SHP77 treated with DMSO at 0.1 percent for 48 hours (cell line): ENCODE measurements at places on chromosomes 5 and 9.

DNA sequence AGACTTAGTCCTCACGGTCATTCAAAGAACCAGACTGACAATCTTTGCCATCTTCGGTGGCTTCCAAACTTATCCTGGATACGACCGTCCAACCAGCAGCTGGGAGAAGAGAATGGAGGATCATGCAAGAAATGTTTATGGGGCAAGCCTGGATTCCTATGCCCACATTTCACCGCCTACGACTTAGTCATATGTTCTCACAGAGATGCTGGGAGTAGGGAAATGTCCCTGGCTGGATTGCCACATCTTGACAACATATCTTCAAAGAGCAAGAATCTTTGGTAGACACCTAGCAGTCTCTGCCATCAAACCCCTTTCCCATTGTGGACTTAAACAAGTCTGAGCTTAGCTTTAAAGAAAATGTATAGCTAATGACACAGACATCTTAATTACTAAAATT, 5.0 kb downstream of the MED7 start:
- DNase-seq, result no peak

DNA sequence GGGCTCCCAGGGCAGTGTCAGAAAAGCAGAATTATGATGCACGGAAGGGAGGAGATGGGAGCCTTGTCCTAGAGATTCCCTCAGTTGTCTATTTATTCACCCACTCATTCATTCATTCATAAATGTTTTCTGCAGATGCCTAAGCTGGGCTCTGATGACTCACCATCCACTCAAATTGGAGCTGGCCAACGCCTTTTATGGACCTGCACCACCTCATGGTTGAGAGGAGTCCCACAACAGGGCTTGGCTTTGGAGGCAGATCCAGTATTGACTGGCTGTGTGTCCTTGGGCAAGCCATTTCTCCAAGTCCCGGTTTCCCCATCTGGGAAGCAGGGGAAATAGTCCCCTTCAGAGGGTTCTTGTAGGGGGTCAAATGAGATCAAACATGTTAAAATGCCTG, 227.8 kb downstream of the MELK start:
- DNase-seq, result no peak

DNA sequence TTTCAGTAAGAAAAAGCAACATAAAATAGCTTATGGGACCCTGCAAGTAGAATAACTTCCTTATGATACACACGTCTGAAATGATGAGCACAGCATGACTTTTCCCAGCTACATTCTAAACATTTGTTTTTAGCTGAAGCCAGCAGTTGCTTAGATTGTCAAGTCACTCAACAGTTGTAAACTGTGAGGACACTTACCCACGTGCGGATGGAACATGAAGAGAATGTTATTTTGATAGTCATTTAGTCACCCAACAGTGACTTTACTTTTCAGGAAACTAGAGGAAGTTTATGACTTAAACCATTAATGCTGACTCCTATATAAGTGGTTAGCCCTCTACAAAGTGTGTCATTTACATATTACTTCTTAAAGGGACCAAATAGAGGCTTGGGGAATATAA, 3.0 kb downstream of the HACD4 start:
- DNase-seq, result no peak

DNA sequence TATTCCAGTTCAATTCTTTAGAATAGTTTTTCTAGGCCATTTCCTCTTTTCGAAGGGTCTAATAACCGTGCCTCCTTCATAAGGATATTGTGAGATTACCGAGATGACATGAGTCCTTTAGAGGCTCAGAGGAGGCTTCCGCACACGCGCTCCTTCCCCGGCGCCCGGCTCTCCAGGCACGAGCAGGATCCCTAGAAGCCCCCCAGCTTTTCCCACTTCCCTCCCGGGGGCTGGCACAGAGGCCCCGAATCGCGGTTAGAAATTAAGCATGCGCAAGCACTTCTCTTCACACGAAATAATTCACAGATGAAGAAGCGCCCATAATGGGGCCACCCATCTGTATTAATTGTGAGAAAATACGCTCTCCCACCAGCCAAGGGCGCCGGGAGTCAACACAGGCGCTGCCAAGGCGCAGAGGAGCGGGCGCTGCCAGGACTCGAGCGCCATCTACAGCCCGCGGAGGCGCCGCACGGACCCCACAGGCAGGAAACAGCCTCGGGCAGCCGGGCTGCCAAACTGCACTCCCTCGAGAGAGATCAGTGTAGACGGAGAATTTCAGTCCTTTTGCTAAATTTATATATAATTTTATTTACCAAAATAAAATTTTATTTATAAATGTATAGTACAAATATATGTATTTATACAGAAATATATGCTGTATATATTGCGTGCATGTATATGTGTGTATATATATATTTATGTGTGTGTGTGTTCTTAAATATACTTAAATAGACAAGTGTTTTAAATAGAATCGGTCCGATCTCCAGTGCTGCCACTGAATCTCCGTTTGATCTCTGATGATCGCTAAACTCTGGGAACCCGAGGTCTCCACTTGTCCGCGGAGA, 258.1 kb upstream of the NFIL3 start:
- DNase-seq, result no peak

- no peak for DNase-seq
These were observed 144.2 kb downstream of the MLLT3 start for GRCh38 chr9:20477940-20478620.

GRCh38 chr5:172782169-172783039, 11.4 kb upstream of the DUSP1 start:
- DNase-seq, result peak; percentile 30

DNA sequence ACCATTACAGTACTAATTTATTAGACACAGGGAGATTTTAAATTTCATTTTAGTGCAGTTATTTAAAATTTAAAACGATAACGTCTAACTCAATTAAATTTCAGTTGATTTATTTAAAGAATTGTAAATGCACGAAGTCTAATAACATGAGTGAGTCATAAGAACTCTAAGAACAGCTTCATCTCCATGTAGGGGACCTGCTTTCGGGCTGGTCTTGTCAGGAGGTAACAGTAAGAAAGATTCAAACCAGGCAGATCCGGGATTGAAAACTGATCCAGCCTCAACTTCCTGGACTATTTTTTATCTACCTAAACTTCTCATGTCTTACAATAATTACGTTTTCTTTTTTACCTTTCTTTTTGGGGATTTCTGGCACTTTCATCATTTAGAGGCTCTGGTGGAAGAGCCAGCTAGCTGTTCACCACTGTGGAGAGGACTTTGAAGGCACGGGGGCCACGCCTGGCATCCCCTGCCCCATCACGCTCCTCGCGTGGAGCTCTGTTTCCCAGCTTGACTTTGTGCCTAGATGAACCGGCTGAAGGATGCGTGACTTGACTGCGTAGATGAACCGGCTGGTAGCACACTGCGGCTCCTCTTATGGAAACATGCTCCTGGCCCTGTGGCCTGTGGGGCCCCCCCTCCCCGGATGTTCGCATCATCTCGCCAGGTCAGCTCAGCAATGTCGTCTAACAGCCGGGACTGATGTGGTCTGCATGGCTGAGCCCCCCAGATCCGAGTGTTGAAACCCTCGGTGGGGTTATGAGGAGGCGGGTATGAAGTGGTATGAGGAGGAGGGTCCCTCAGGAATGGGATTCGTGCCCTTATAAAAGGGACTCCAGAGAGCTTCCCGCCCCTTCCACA, 26.0 kb downstream of the NDUFS6 start:
- no peak for DNase-seq

DNA sequence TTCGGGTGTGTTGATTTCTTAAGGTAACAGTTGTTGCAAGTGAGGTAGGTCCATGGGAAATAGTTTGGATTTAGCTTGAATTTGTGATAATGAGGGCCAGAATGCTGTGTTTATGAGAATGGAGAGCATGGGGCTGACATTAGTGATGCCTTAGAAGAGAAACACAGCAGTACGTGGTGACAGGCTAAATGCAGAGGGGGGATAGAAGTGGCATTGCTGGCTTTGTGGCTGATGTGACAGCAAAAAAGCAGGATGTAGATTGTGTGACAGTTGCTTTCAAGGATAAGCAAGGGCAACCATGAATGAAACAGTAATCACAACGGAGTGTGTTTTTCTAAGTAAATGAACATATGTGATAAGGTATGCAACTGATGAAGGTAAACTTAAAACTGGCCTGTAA, 103.4 kb upstream of the SGCD start:
- DNase-seq, result no peak

GRCh38 chr9:121609822-121610637, 41.4 kb upstream of the DAB2IP start:
- no peak for DNase-seq

DNA sequence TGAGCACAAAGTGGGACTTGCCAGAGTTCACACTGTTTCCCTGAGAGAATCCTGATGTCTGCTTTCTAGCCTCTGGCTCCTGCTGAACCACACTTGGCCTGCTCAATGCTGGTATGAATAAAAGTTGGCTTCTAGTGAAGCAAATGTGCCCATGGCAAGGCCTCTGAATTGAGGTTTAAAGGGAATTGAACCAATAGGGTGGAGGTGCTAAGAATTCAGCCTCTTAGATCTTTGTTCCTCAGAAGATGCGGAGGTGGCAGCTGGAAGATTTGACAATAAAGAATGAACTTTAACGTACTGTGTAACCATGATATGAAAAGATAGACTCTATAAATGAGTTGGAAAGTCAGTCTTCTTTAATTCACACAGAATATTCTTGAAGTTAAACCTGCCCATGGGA, 57.2 kb downstream of the RASGRF2 start:
- DNase-seq, result no peak

GRCh38 chr5:78644741-78645300, 3.8 kb downstream of the LHFPL2 start:
- DNase-seq, result no peak

- no peak for DNase-seq
These were observed 35.8 kb upstream of the NFIB start for GRCh38 chr9:14349447-14350348.

DNA sequence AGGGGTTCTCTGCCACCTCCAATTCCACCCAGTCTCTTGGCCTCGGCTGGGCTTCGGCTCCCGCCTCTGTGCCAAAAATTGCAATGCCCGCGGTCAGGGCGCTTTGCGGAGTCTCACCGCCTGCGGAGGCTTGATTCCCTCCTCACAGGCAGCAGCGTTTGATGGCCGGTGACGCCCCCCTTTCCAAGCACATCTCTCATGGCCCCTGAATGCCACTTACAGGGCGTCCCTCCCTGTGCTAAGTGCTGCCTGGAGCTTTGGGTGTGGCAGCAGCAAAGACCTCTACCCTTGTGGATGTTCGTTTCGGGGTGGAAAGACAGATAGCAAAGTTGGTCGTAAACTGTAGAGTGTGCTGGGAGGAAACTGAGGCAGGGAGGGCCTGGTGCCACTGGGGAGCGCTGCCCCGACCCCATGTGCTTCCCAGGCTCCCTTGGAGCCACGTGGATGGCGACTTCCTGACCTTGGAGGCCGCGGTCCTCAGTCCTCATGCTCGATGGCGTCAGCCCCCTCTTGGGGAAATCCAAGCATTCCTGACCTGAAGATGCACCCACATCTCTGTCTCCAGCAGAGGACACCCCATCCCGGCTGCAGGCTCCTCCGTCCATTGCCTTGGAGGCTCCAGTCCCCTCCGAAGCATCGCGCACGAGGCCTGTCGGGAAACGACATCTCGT, 249.2 kb upstream of the IRX4 start:
- DNase-seq, result no peak

GRCh38 chr5:153658149-153658548, 167.7 kb downstream of the GRIA1 start:
- no peak for DNase-seq

DNA sequence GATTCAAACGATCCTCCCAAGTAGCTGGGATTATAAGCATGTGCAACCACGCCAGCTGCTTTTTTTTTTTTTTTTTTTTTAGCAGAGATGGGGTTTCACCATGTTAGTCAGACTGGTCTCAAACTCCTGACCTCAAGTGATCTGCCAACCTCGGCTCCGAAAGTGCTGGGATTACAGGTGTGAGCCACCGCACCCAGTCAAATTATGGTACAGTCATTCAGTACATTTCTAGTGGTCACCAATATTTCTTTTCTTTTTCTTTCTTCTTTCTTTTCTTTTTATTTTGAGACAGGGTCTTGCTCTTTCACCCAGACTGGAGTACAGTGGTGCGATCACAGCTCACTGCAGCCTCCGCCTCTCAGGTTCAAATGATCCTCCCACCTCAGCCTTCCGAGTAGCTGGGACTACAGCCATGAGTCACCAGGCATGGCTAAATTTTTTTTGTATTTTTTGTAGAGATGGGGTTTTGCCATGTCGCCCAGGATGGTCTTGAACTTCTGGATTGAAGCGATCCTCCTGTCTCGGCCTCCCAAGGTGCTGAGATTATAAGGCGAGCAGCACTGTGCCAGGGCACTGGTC, 25.4 kb upstream of the DCP2 start:
- no peak for DNase-seq

DNA sequence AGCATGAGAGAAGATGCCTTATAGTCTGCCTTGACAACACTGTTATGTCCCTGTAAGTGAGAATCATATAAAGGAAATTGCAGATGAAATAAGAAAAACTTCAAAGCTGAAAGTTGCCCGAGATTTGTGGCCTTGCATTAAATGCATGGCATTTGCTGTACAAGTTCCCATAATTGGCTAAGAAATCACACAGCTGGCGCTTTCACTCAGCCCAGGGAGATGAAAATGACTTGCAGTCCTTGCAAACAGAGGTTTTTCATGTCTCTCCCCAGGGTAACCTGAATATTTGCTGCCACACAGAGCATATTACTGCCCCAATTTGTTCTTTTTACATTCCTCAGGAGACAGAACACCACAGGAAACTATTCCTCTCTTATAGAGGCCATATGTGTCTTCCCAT, 174.8 kb downstream of the FAM114A2 start:
- DNase-seq, result no peak

GRCh38 chr5:4044881-4045280, 449.2 kb downstream of the IRX1 start:
- no peak for DNase-seq

DNA sequence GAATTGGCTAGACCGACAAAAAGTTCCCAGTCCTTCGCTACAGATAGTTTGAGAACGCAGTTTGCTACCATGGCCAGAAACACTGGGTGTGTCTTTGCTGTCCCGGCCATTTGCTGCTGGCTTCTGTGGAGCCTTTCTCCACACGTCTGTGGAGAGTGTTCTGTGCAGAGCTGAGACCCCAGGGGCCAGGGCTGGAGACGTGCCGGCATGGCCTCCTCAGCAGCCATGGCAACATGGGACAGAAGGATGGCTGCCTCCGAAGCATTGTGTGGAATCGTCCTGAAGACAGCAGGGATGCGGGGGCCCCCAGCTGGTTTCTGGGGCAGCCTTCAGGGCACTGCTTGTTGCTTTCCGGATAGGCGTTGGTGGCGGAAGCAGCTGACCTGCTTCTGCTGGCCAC, 142.8 kb downstream of the GADD45G start:
- no peak for DNase-seq

- no peak for DNase-seq
These were observed 775.4 kb downstream of the SEMA5A start for GRCh38 chr5:8770431-8770830.

GRCh38 chr5:151004499-151004898, 15.9 kb upstream of the GPX3 start:
- DNase-seq, result no peak

DNA sequence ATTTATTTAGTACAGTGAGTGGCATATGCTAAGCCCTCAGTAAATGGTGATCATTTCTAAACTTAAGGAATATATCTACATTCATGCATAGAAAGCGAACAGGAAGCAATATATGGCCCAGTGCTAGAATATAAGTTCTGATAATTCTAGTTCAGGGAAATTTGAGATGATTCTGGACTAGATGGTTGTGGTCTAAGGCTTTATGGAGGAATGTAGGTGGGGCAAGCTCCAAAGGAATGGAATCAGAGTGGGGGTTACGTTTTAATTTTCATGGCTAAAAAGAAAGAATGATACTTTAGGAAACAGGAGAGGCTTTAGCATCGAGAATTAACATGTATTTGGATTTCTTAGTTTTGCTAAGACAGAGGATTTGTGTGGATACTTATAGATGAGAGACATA, 56.1 kb downstream of the MTREX start:
- DNase-seq, result no peak

GRCh38 chr5:88539693-88540365, 271.2 kb upstream of the TMEM161B start:
- DNase-seq, result no peak
